ENCODE measurements at places on chromosomes 2 and 18.

- no peak for DNase-seq
These were observed 19.4 kb downstream of the INHBB start for GRCh38 chr2:120365236-120365793.

DNA sequence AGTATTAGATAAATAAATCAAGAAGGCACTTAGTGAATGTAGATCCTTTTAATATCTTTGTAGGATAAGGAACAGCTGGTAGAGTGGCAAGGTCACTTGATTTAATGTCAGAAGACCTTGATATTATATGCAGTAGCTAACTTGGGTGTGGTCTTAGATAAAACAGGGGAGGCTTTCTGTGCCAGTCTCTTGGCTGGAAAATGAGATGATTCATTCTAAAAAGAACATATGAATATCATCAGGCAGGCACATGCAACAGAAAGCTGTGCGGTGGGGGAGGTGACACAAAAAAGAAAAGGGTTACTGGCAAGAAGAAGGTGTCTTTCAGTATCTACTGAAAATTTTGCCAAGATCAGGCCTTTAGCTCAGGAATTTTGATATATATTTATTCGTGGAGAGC, 931.7 kb upstream of the CELF4 start:
- no peak for DNase-seq

DNA sequence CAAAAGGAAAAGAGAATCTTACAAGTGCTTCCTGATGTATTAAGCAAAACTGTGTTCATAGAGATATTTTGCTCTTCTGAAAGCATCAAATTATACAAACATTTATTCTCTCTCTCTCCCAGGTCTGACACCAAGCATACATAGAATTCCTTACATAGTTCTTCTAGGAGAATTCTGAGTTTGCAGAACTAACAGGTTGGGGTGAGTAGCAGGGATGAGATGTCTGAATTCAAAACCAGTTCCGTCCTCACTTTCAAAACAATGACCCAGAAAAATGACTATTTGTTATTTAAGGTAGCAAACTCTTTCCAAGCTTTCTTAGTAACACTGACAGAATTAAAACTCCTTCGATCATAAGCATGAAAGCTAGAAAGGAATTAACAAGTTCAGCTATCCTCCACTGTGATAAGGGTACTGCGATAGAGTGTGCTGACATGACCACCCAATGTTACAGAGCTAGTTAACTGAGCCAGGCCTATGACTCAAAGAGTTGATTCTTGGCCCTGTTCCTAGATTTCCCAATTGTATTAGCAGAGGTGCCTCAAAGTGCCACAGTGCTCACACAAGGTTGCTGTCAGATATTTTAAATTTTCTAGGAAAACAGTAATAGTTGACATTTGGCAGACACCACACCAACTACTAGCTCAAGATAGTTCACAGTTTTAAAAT, 85.8 kb upstream of the SETBP1 start:
- DNase-seq: no peak

GRCh38 chr18:44758861-44759631, 78.4 kb downstream of the SETBP1 start:
- no peak for DNase-seq

- DNase-seq: no peak
These were observed 426.2 kb downstream of the RIT2 start for GRCh38 chr18:42689310-42689709.

DNA sequence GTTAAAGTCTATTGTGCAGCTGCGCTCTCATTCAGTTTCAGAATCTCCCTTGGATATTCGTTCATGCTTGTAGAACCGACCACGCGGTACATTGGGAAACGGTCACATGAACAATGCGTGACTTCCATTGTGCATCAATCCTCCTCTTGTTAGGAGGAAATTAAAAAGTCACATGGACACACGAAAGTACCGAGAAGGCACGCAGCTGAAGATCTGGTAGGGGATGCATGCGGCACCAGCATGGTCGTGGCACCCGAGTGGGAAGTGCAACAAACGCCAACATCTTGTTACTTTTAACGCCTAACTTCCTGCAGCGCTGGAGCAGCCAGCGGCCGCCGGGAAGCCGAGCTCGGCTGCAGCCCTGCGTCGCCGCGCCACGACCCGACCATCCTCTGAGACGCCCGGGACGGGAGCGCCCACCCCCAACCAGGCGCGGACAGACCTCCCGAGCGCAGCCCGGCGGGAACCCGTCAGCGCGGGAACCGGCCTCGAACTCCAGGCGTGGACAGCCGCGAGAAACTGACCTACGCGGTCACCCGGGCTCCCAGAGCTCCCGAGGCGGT, 412 bp downstream of the OSBPL1A start:
- peak; percentile 78 for DNase-seq

DNA sequence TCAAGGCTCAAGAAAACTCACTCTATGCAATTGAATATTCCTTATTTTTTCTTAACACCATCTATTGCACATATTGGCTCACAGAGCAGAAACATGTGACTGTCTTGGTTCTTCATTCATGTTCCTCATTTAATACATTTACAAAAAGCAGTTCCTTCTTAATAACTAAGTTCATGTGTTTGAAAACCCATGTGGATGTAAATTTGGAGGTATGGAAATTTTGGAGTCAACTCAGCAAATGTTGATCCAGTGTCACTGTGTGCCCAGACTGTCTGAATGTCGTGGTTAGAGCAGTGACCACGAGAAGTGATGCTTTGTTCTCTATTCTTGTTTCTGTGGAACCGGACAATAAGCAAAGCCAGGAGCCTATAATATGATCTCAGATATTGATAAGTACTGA, 299.1 kb downstream of the SETBP1 start:
- DNase-seq: no peak

GRCh38 chr2:120794716-120795115, 59.0 kb downstream of the GLI2 start:
- no peak for DNase-seq

DNA sequence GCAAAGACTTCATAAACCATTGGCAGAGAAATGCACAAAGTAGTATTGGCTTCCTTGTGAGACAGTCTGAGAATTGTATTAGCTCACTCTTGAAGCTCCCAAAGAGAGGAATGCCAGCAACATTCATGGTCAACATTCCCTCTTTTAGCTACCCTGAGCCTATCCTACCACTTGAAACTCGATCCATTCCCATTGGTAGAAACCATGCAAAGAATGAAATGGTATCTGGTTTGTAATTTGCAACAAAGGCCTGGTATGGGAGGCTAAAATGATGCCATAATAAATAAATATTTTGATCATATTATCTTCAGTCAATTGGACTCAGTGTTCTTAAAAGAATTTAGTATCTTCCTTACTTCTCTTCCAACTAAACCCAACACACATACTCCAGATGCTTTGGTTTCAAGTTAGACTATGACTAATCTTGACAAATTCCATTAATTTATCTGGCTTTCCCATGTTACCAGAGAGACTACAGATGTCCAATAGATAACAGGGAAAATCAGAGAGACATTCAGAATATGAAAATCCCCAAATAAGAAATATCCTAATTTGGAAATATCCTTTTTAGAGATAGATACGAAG, 102.9 kb downstream of the DHRS9 start:
- no peak for DNase-seq

GRCh38 chr2:101577173-101577572, 102.3 kb upstream of the RFX8 start:
- no peak for DNase-seq

- DNase-seq: no peak
These were observed 194.3 kb downstream of the GALNT1 start for GRCh38 chr18:35775887-35776286.

DNA sequence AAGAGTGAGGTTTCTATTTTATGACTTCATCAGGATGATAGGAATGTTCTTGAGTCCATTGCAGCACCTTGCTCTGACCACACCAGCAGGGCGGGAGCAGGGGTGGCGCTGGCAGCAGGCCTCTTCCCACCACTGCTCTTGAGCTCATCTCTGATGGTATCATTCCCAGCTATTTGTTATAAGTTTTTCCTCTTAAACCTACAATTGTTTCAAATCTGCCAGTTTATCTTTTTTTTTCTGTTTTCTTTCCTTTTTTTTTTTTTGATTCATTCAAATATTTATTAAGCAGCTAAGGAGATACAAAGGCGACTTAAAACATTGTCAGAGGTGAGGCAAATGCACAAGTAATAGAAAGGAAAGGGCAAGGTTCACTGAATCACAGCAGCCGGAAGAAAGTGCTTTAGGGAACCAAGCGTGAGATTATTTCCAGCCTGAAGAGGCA, 28.7 kb downstream of the NIFK start:
- DNase-seq: no peak

- DNase-seq: peak; percentile 83
These were observed 13.4 kb upstream of the HOXD1 start for GRCh38 chr2:176174824-176175708.

- DNase-seq: no peak
These were observed 110.6 kb downstream of the CRIM1 start for GRCh38 chr2:36466135-36466534.

GRCh38 chr2:144414324-144414845, 105.5 kb downstream of the ZEB2 start:
- DNase-seq: no peak

GRCh38 chr2:226643030-226643945, 156.3 kb downstream of the IRS1 start:
- no peak for DNase-seq

GRCh38 chr2:149344105-149344504, 13.7 kb downstream of the LYPD6 start:
- DNase-seq: no peak

GRCh38 chr2:240567872-240568677, at the start of gene RNPEPL1:
Gene RNPEPL1 (plus strand): TSS chr2:240568484. CDS start chr2:240568587, 103 bp downstream.
- DNase-seq: no peak

GRCh38 chr2:229669841-229670240, 44.5 kb downstream of the DNER start:
- no peak for DNase-seq

- no peak for DNase-seq
These were observed 14.5 kb downstream of the OSBPL6 start for GRCh38 chr2:178208817-178209216.

- peak; percentile 72 for DNase-seq
These were observed at the start of gene ILKAP for GRCh38 chr2:238203094-238203972. Gene ILKAP (minus strand): TSS chr2:238203695. CDS start chr2:238203553, 142 bp downstream.

DNA sequence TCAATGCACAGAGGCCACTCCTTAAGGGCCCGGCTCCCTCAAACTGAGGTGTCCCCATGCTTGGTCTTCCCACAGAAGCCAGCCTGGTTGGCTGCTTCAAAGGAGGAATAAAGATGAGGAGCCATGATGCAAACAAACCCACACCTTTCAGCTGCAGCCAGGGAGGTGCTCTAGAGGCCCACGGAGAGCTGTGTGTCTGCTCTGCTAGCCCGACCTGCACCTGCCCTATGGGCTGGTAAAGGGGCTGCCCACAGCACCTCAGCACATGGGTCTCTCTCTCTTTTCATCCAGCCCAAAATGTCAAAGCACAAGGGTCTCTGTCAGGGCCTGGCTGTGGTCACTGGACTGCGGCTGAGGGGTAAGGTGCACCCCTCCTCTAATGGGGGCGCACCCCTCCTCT, 132.1 kb downstream of the MSH2 start:
- no peak for DNase-seq

Measured in SK-N-DZ (cell line).